Activated T-helper 2 cell treated with anti-CD3 and anti-CD28 coated beads, Interferon-gamma antibody, Interleukin-2, Interleukin-4, amounts not matched to agents 10 μg/mL and 5 μg/mL and 100 μg/mL, durations not matched to agents 14 hours and 24 hours and 36 hours (primary cell): ENCODE measurements at places on chromosomes 12 and 14. TPM values are rescaled to one million over a fixed set of nuclear protein-coding genes. Genes with fewer than 3 reads are reported as not detected.

DNA sequence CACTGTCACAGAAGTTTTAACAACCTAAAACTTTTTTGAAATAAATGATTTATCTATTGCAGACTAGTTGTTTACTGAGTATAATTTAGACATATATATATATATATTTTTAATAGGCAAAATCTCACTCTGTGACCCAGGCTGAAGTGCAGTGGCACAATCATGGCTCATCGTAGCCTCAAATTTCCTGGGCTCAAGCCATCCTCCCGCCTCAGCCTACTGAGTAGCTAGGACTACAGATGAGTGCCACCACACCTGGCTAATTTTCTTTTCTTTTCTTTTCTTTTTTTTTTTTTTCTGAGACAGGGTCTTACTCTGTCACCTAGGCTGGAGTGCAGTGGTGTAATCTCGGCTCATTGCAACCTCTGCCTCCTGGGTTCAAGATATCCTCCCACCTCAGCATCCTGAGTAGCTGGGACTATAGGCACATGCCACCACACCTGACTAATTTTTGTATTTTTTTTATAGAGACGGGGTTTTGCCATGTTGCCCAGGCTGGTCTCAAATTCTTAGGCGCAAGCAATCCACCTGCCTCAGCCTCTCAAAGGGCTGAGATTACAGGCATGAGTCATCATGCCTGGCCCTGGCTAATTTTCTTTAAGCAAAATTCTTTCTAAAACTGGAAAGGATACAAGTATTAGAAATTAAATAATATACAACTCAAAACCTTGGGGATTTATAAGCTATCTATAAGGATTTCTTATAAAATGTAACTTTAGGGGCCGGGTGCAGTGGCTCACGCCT is 23.1 kb downstream of the EEA1 start:
- H3K27me3 ChIP-seq, result no peaks in the 10 kb centered on the region
- H3K27ac ChIP-seq, result no peak overlapping the region
- H3K4me3 ChIP-seq, result no peak overlapping the region

DNA sequence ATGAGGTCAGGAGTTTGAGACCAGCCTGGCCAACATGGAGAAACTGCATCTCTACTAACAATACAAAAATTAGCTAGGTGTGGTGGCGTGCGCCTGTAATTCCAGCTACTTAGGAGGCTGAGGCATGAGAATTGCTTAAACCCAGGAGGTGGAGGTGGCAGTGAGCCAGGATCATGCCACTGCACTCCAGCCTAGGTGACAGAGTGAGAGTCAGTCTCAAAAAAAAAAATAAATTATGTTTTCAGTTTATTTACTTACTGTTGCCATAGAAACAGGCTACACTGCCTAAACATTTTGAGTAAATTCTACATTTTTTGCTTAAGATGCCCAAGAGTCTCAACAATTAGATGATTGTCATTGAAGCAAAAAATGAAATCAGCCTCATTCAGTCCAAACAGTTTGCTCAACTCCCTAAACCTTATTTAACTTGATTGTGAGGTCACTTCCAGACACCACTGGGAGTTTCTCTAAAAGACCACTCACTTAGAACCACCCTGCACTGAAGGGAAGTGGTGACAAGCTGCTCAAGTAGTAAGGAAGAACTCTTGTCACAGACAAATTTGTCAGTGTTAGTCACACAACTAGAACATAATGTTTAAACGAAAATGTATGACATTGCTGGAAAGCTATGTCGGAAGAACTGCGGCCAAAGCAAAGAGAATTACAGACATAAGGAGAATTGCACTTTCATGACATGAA is 9.8 kb upstream of the GNPNAT1 start:
- H3K27me3 ChIP-seq, result peaks cover 3% of the 10 kb centered on the region
- no peak for DNase-seq
- H3K36me3 ChIP-seq, result peaks cover 3% of the 10 kb centered on the region
- H3K4me1 ChIP-seq, result peaks cover 5% of the 10 kb centered on the region

- peaks cover 27% of the 10 kb centered on the region for H3K27me3 ChIP-seq
- H3K4me3 ChIP-seq, result no peak overlapping the region
- no peaks in the 10 kb centered on the region for H3K36me3 ChIP-seq
Measured at GRCh38 chr12:8609061-8609570, 3.5 kb downstream of the AICDA start.

Gene OTUB2
- total RNA-seq, result 2.1 and 2.3 TPM in 2 replicates
